ENCODE measurements at places on chromosomes 7 and 10.
A peak's percentile ranks its signal among the peaks of the same experiment; 100 is the strongest.

- DNase-seq = no peak
Measured at GRCh38 chr10:26642896-26643653, 54.4 kb upstream of the PDSS1 start.

- no peak for DNase-seq
Measured at GRCh38 chr10:35594115-35595079, 10.7 kb upstream of the GJD4 start.

GRCh38 chr10:119350502-119351097 is 143.2 kb downstream of the GRK5 start:
- DNase-seq = no peak

DNA sequence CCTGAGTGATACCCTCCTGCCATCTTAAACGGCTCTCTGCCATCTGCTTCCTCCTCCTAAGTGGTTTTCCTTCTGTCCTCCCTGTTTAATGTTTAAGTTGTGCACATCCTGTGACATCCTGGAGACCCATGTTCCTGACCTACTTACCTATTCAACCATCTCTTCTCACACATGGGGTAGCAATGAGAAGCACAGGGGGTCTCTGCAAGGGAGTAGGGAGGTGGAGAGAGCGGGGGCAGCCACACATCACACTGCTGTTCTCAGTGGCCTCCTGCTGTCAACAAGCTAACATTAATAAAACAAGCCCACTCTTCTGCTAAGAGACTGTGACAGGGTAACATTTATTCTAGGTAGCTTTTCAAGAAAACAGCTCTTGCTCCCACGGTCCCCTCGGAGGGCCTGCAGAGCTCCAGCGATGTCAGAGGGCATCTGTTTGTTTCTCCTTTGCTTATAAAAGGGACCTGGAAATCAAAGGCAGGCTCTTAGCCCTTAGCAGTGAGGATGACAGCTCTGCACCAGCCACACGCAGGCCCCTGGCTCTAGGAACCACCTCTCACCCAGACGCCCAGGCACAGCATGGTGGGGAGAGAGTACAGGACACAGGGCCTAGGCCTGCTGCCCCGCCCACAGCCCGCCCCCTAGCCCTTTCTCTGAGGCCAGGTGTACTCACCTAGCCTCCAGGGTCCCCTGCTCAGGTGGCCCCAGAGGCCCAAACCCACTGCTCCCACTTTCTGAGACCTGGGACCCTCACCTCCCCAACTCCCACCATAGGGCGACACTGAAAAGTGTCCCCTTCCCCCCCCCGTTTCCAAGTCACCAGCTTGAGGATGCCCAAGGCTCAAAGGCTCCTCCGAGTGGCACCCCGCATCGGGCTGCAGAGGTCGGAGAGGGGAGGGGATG is 943 bp upstream of the SLC18A2 start:
- no peak for DNase-seq

- DNase-seq = no peak
Measured at GRCh38 chr7:47594406-47594805, 12.5 kb upstream of the TNS3 start.

GRCh38 chr10:90289037-90289436 is 568.8 kb downstream of the HTR7 start:
- no peak for DNase-seq

GRCh38 chr7:112101201-112101846 is 104.9 kb downstream of the DOCK4 start:
- DNase-seq = no peak

- DNase-seq = no peak
Measured at GRCh38 chr7:10802011-10802410, 171.7 kb upstream of the PHF14 start.

GRCh38 chr7:141203586-141203985 is 129.7 kb downstream of the TMEM178B start:
- DNase-seq = no peak

GRCh38 chr10:96319754-96320474 is 15.7 kb downstream of the DNTT start:
- DNase-seq = no peak

DNA sequence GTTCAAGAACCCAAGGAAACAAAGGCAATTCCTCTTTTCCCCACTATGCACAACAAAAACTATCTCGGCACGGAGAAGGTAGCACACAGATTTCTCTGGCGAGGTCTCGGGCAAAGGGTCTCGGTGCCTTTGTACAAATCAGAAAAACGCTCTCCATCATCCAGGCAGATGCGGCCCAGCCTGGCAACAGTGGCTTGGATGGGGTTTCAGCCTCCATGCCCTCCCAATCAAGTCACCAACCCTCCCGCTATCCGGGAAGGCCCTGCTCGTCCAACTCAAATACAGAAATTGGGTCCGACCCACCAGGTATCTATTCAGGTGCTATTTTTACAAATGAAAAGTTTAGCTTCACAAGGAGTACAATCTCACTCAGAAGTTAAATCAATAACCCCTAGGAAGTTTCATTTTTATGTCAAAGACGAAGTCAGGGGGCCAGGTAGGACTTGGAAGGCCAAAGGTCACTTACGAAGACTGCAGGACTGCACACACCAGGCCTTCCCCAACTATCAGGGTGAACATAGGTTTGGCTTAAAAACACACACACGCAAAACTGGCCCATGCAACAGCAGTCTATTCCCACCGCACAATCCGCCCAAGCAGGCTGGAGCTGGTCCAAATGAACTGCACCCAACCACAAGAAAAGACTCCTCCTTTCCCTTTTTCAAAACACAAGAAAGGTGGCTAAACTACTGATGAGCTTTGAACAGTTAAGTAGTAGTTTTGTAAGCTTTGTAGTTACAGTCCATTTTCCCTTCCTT is 43.0 kb downstream of the GNA12 start:
- no peak for DNase-seq

DNA sequence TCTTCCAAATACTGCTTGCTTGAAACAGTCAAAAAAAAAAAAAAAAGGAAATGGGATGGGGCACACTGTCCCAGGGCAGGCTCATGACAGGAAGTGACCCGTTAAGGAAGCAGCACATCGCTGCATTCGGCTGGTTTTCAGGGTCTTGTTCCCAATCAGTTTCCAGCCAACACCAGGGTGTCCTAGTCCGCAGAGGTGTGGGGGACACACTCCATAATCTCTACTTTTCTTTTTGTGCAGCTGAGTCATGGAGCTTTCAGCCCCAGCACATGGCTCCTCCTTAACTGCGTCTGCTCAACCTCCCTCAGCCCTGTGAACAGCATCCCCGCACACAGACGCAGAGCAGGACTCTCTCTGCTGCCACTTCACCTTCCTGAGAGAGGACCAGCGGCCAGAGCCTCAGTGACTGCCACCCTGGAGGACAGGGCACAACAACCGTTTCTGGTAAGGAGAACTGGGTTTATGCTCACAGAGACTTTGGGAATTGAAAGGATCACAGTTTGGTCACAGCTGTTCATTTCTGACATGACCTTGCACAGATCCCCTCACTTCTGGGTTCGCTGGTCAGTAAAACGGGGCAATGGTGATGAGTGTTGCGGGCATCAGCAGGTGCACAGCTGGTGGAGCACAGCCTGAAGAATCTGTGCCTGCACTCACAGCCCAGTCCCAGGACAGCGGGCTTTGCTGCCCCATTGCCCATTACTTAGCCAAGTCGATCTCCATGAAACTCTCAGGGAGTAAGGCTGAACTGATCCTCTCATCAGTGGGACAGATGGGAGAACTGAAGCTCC is at the start of gene GIMAP5:
Gene GIMAP5, plus strand, starts transcription at position 154 of the 791 bp plus-strand sequence. CDS start 3,467 bp downstream, outside the sequence.
- no peak for DNase-seq

DNA sequence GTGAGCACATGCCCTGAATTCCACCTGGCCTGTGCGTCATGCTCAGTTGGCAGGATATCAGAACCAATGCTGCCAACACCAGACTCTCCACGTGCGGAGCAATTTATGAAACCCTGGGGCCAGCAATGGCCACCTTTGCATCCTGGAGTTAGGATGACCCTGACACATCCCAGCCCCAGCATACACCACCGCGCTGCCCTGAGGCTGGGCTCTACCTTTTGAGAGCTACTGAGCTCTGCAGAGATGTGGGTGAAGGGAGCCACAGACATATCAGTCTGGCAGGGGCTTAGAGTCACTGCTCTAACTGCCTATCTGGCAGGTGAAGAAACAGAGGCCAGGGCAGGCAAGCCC is 41.9 kb downstream of the SYPL1 start:
- DNase-seq = peak; percentile 72

- peak; percentile 96 for DNase-seq
Measured at GRCh38 chr10:97708976-97709946, 4.3 kb upstream of the MARVELD1 start.

DNA sequence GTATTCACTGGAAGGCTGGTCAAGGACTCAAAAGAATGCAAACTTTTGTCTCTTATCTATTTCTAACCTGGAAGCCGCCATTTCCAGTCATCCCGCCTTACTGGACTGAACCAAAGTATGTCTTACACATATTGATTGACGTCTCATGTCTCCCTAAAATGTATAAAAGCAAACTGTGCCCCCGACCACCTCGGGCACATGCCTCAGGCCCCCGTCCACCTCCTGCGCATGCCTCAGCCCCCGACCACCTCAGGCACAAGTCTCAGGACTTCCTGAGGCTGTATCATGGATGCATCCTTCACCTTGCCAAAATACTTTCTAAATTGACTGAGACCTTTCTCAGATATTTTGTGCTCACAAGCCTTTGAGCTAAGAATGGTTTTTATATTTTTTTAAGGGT is 148.6 kb downstream of the PTPRN2 start:
- DNase-seq = no peak

DNA sequence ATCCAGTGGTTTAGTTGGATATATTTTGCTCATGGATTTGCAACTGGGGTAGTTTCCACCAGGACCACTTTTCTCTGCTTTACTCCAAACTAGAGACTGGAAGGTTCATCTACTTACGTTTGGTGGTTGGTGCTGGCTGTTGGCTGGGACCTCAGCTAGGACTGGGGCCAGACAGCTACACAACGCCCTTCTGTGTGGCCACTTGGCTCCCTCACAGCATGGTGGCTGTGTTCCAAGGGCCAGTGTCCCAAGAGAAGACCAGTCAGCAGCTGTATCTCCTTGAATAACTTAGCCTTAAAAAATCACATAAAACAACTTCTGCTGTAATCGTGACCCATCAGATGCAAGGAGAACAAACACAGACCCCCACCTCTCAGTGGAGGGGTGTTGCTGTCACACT is 4.2 kb upstream of the KCNH2 start:
- DNase-seq = no peak

DNA sequence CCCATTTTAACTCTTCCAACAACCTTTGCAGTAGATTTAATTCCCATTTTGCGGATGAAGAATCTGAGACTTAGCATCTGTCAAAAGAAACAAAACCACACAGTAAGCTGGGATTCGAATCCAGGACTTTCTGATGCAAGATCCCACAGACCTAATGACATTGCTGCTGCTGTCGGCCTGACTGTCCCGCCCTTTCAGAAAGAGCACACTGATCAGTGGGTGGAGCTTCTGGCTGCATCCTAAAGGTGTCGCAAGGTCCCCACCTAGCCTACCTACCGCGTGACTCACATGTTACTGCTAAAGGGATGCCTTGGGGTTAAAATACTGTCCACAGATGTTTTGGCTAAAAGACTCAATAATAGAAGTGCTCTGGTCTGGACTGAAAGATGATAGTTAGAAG is 134.7 kb downstream of the EMX2 start:
- no peak for DNase-seq

- DNase-seq = no peak
Measured at GRCh38 chr10:44383749-44384600, 922 bp downstream of the CXCL12 start.

- no peak for DNase-seq
Measured at GRCh38 chr10:66176772-66177171, 749.1 kb upstream of the LRRTM3 start.

DNA sequence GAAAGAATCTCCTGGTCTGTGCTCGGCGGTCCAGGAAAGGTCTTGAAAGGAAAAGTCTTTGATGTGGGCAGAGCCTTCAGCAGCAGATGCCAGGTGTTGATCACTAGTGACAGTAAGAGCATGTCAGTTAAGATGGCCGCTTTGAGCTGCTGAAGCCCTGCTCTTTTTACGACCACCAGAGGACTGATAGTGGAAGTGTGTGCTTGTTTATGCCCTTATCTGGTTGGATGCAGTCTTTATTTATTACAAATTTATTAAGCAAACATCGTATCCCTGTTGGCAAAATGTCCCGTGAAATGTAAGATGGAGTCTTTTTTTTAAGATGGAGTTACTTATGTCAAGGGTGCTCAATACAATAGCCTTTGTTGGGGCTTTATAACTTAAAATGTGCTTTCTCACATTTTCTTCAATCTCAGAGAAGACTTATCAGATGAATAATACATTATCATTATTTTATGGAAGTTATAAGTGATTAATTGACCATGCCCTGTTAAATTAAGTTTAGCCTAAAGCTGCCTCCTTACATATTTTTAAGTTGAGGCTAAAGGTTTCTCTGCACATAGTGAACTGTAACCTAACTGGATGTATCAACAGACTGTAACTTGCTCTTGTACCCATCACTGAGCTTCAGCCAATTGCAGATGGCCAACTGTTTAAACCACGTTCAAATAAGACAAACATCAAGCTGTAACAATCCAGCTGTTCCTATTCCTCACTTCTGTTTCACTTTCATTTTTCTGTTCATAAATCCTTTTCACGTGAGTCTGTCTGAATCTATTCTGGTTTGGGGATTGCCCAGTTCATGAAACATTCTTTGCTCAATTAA is 97.4 kb upstream of the PIK3CG start:
- no peak for DNase-seq

Data from esophagus muscularis mucosa (tissue), 4 donors.